ENCODE measurements at places on chromosomes 6 and 20.

GRCh38 chr6:169160855-169161560 is 92.6 kb downstream of the THBS2 start:
- no peak for DNase-seq

DNA sequence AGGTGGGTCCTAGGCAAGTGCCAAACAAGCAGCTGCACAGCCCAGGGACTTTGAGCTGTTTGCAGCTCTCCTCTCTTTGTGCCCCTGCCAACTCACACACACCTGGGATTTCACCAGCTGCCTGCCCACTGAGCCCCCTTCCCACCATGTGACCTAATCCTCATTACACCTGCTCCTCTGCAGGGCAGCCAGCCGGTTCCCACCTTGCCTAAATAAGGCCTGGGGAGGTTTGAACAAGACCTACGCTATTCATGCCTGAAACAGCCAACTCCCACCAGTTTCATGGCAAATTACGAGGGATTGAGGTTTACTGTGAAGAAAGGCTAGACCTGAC is 92.6 kb upstream of the SOX4 start:
- DNase-seq, result no peak

GRCh38 chr20:25195962-25196785 is 662 bp downstream of the ENTPD6 start:
- no peak for DNase-seq

GRCh38 chr20:31473331-31474096 is 1.4 kb downstream of the DEFB124 start:
- DNase-seq, result no peak

DNA sequence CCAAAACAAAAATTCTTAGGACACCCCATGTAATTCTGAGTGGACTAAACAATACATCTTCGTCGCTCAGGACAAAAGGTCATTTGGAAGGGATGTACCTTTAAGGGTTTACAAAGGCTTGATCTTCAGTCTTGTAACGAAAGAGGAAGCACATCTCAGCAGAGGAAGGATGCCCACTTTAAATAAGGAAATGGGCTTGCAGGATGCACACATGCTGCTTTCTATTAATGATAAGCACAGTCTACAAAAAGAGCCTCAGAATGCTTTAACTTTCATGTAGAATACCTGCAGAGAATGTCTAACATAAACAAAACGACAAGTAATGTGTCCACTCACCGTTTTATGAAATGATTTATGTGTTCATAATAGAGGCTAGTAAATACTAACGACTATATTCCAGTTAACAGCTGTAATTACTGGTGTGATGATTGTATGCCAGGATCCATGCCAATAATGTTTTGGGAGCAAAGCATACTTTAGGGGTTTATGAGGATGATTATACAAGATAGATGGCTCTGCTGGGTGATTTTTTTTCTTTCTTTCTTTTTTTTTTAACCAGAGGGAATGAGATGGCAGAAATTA is 216.9 kb downstream of the GMDS start:
- DNase-seq, result peak; percentile 47

DNA sequence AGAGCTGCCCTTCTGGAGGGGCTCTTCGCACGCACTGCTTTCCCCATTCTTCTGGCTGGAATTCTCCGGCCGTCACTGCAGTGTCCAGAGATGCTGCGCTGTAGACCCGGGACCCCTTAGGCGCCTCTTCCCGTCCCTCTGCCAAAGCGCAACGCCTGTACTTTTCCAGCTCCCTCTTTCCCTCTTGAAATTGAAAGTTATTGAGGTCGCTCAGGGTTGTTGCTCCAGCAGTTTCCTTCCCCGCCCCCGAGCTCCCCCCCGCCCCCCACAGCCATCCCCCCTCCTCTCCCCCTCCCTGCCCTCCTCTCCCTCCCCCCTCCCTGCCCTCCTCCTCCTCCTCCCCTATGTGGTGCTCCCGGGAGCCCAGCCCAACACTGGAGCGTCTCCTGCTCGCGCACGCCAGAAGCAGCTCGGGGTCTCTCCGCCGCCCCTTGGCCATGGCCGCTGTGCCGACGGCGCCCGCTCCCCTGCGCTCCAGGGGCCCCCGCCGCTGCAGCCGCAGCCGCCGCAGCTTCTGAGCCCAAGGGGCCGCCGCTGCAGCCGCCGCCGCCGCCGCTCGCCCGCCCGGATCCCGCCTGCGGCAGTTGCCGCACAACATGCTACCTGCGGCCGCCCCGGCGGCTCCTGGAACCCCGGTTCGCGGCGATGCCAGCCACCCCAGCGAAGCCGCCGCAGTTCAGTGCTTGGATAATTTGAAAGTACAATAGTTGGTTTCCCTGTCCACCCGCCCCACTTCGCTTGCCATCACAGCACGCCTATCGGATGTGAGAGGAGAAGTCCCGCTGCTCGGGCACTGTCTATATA is at the start of gene RSPO3:
TSS of gene RSPO3 (plus strand) at position 374 of the 804 bp plus-strand sequence. CDS start 522 bp downstream, outside the sequence.
- DNase-seq, result peak; percentile 16

DNA sequence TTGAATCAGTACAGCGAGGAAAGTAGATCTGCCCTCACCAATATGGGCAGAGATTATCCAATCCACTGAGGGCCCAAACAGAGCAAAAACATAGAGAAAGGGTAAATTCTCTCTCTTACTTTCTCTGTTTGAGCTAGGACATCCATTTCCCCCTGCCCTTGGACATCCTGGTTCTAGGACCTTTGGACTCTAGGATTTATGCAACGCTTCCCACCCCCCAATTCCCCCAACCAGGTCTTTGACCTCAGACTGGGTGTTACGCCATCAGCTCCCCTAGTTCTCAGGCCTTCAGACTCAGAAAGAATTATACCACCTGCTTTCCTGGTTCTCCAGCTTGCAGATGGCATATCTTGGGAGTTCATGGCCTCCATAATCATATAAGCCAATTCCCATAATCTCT is 10.2 kb upstream of the B3GAT2 start:
- no peak for DNase-seq

GRCh38 chr6:14863902-14864850 is 381.7 kb upstream of the JARID2 start:
- no peak for DNase-seq

GRCh38 chr6:68364271-68364805 is 270.7 kb upstream of the ADGRB3 start:
- no peak for DNase-seq

GRCh38 chr20:59774921-59775686 is 158.3 kb downstream of the SYCP2 start:
- DNase-seq, result no peak

DNA sequence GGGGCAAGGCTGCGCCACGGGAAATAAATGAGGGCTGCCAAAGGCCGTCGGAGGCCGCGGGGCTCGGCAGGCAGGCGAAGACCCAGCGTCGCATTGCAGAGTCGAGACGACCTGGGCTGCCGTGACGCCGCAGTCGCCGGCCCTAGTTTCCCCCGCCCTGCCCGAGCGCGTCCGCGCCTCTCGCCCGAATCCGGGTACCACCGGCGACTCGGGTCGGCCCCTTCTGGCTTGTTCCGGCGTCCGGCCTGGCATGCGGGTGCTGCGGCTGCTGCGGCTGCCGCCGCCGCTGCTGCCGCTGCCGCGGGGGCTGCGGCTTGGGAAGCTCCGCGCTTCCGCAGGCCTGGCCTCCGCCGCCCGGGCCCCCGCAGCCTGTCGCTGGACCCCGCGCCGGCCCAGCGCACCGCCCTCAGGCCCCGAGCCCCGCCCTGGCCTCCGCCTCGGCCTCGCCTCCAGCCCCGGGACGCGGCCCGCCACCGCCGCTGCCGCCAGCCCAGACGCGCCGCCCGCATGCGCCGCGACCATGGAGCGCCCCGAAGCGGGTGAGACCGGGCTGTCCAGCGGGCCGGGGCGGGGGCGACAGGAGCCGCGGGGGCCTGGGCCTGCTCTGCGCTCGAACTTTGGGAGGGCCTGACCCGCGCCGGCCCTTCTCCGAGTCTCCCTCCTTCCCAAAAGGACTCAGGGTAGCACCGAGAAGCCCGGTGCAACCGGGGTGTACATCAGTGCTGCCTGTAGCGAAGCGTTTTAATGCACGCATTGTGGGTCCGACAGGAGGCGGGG is at the start of gene AKAP7:
TSS of gene AKAP7 (plus strand) at position 224 of the 777 bp plus-strand sequence. CDS start at position 521, 297 bp downstream.
- DNase-seq, result no peak

- DNase-seq, result no peak
These were observed 79.8 kb upstream of the TRDN start for GRCh38 chr6:123716506-123716905.

DNA sequence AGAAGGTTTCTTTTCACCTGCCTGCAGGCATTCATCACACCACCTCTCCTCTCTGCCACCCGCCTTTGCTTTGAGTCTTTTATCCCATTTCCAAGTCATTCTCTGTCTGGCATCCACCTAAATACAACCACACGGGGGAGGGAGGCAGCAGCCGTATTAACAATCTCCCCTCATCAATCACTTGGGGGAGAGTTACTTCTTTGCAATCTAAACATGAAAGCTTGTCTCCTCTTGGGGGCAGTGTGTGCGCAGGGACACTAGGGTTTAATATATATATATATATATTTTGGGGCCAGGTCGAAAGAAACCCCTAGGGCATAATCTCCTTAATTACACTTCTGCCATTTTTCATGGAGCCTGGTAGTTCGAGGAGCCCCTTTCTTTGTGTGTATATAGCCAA is 214.5 kb downstream of the TSHZ2 start:
- no peak for DNase-seq

GRCh38 chr6:137964876-137965275 is 97.8 kb downstream of the TNFAIP3 start:
- no peak for DNase-seq

GRCh38 chr20:34452281-34452982 is 63.8 kb upstream of the DYNLRB1 start:
- no peak for DNase-seq

- no peak for DNase-seq
These were observed 172.0 kb downstream of the ZDHHC14 start for GRCh38 chr6:157552820-157553485.

DNA sequence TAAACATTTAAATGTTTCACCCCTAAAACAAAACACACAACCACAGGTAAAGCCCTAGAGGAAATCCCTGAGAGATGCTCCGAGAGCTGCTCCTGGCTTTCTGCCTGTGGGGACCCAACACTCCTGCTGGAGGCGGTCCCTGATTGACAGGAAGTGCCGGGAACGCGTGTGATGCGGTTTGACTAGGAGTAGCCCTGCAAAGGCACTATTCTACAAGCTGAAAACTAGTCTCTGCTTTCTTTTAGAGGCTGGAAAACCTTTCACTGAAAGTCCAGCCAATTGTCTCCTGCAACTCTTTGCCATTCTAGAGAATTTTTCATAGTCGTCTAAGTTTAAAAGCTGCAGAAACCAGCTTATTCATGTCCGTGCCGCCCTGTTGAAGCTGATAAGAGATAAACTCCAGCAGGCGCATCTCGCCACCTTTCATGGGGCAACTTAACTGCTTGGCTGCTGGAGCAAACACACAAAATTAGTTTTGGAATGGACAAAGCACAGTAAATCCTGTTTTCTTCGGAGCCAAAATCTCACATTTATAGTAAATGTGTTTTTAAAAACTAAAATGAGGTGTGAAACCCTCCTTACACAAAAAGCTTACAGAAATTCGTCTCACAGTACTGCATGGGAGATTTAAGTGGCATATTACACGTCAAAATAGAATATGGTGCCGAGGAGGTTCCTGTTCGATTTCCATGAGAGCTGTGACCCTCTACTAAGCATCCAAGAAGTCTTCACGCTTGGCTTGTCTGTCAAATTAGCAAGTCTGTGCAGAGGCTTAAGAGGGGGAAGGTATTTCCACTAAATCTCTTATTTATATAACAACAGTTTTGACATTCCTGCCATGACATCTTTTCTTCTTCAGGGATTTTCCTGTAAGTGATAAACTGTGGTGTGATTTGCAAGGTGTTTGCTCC is 46.9 kb downstream of the DACT2 start:
- no peak for DNase-seq

GRCh38 chr6:35698858-35699257 is 10.1 kb upstream of the FKBP5 start:
- no peak for DNase-seq

- DNase-seq, result no peak
These were observed 22.6 kb downstream of the KCNK15 start for GRCh38 chr20:44768256-44768655.

- no peak for DNase-seq
These were observed 28.5 kb upstream of the MRPS18A start for GRCh38 chr6:43716099-43716498.

DNA sequence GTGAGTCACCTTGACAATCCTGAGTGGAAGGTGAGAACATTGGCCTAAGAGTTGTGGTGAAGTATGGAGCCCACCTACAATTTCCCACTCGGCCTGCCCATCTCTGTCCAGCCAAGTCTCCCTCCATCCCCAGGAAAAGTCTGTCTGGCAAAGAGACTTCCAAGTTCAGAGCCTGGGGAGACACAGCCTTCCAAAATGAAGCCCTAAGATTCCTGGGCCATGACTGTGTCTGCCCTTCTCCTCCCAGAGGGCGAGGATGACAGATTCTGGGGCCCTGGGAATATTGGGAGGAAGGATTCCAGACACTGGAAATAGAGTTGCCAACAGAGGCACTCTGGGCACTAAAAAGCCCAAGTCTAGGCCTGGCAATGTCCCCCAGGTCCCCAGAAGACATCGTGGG is 176.8 kb downstream of the NFATC2 start:
- DNase-seq, result no peak

- DNase-seq, result no peak
These were observed 1.5 kb downstream of the FAM50B start for GRCh38 chr6:3850451-3851203.

- DNase-seq, result no peak
These were observed 15.8 kb downstream of the PROCR start for GRCh38 chr20:35187584-35188190.

- DNase-seq, result no peak
These were observed 382.5 kb downstream of the EPHA7 start for GRCh38 chr6:93036835-93037234.

- DNase-seq, result no peak
These were observed 4.8 kb upstream of the EMILIN3 start for GRCh38 chr20:41371371-41371770.

- DNase-seq, result no peak
These were observed 345.6 kb upstream of the PLCB4 start for GRCh38 chr20:8723296-8723695.

DNA sequence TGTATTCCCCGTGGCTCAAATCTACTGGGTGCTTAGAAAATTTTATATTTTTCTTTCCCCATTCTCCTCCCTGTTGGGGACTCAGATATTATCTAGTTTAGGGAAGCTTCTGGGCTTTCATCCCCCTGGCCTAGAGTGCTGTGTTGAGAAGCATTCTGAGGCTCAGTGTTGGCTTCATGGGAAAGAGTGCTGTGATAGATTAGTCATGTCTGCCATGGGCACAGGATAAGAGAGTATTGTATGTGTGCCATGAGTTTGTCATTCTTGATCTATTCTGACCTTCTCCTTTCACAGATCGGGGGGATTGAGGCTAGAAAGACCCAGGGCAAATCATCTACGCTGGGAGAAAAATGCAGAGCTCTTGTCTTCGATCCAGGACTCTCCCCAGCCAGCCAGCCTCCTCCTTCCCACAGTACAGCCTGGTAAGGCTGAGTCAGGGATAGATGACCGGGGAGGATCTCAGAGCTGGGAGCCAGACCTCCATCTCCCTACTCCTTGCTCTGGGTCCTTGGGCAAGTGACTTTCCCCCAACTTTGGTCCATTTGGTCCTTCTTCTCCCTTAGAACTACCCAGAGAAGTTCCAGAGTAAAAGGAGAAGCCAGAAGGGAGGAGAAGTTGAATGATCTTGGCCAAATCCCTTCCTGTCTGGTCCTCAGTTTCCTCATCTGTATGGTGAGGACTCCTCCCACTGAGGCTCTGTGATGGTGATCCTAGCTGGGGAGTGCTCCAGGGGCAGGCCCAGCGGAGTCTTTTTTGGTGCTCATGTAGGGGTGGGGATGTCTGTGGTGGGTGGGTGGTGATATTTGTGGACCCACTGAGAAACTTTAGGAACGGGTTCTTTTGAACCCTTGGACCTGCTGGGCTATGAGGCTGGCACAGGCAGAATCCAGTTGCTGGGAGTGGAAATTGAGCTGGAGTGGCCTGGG is 5.0 kb downstream of the SRC start:
- no peak for DNase-seq

- no peak for DNase-seq
These were observed 554.0 kb upstream of the NOX3 start for GRCh38 chr6:156009656-156010055.

All from glomerular endothelial cell (primary cell).